ENCODE measurements at places on chromosomes 11 and 22. TPM values are rescaled to one million over a fixed set of nuclear protein-coding genes. Genes with fewer than 3 reads are reported as not detected.

DNA sequence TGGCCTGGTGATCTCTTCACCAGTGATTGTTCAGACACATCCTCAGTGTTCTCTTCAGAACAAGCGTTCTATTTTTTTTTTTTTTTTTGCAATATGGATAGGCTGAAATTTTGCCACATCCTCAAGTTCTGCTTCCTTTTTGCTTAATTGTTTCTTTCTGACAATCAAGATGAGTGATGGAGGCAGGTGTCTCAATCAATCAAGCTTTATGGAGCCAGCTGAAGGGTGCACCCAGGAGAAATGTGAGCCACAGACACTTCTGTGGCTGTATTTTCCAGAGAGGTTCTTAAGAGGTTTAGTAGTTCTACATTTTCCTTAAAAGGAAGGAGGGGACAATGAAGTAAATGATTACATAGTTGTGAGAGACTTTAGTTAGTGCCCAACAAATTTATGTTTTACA lies 43.9 kb upstream of the ASPHD2 start:
- H3K36me3 ChIP-seq: no peaks in the 10 kb centered on the region
- no peaks in the 10 kb centered on the region for H3K27me3 ChIP-seq
- H3K4me3 ChIP-seq: no peak overlapping the region
- no peak overlapping the region for H3K27ac ChIP-seq
- DNase-seq: no peak
- H3K4me1 ChIP-seq: peaks cover 9% of the 10 kb centered on the region

DNA sequence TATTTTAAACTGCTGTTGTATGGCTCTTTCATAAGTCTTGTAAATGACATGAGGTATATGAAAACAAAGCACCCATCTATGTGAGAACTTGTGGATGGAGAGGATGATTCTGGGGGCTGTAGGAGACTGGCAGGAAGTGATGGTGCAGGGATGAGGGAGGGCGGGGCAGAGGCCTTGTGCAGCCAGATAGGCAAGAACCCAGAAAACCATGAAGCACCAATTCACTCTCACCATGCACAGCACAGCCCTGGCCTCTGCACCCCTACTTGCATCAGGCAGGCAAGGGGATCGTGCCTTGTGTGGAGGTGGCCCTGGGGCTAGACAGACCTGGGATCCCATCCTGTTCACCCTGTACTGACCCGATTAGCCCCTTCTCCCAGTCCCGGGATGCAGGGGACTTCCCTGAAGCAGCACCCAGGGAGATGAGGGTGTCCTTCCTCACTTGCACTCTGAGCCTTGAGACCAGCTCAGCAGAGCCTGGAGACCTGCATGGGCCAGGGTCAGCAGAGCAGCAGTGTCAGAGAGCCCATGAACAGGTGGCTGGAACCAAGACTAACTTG lies 85.5 kb downstream of the MORC2 start:
- no peak overlapping the region for H3K27ac ChIP-seq
- no peak overlapping the region for H3K4me3 ChIP-seq
- H3K36me3 ChIP-seq: no peaks in the 10 kb centered on the region
- H3K4me1 ChIP-seq: peaks cover 5% of the 10 kb centered on the region
- H3K27me3 ChIP-seq: no peaks in the 10 kb centered on the region

DNA sequence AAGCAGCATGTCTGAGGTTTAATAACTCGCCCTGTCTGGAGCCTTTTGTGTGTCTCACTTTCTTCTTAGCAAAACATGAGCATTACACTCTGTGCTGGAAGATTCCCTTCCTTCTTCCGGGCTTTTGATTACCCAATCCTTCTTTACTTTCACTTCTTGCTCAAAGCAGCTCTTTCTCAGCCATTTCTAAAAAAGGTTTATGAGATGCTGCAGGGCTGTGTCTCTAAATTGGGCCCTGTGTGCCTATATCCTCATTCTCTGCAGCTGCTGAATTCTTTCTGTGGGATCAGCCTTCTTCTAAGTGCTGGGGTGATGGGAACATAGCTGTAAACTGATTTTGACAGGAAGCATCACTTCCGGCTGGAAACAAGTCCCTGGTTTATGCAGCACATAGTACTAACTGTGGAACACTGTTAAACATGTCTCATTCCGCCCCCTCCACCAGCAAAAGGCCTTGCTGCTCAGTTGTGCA lies 71.8 kb downstream of the PIWIL4 start:
- no peaks in the 10 kb centered on the region for H3K36me3 ChIP-seq
- no peak for DNase-seq
- no peak overlapping the region for H3K27ac ChIP-seq
- H3K4me1 ChIP-seq: peaks cover 18% of the 10 kb centered on the region
- H3K4me3 ChIP-seq: no peak overlapping the region

GRCh38 chr11:68650801-68651200 lies 33.5 kb upstream of the GAL start:
- H3K4me3 ChIP-seq: no peak overlapping the region
- no peaks in the 10 kb centered on the region for H3K27me3 ChIP-seq
- H3K4me1 ChIP-seq: no peaks in the 10 kb centered on the region
- H3K36me3 ChIP-seq: no peaks in the 10 kb centered on the region

GRCh38 chr11:45983471-45983845 lies 61.0 kb downstream of the LARGE2 start:
- H3K4me1 ChIP-seq: peaks cover 29% of the 10 kb centered on the region
- H3K27me3 ChIP-seq: no peaks in the 10 kb centered on the region
- H3K36me3 ChIP-seq: peaks cover under 1% of the 10 kb centered on the region
- no peak overlapping the region for H3K4me3 ChIP-seq
- peak overlapping the region; percentile 81 for H3K27ac ChIP-seq

DNA sequence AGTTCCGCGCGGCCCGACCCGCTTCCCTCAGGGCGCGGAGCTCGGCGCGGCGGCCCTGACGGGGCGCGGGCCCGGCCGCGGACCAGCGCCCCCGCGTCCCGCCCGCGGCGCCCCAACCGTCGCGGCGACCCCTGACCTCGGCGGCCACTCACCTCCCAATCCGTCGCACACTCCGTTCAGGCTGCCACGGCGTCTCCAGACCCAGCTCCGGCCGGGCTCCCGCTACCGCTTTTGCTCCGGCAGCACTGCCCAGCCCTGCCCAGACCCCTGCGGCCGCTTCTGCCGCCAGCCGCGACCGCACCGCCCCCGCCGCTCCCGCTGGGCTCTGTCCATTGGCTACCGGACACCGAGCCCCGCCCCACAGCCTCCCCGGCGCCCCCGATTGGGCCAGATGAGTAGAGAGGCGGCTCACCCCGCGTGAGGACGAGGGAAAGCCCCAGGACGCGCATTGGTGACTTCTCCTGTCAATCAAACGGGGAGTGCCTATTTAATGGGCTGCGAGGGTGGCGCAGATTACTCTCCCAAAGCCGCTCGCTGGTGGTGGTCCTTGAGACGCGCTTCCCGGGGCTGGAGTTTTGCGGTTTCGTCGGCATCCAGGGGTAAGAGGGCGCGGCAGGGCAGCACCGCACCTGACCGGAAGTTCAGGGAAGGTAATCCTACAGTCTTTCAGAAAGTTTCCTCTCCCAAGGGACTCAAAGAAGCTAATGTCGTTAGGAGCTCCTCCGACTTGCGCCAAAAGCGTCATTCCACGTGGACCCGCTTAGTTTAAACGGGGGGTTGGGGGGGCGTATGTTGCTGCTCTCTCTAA lies at the start of gene PACSIN2:
Gene PACSIN2 (minus strand): TSS at position 281 of the 808 bp plus-strand sequence. CDS start 103,069 bp downstream, outside the sequence.
- peak within 1 kb of the TSS; percentile 78 for H3K27ac ChIP-seq
- peak within 1 kb of the TSS; percentile 86 for H3K4me3 ChIP-seq
- peaks cover 4% of the 10 kb centered on the region for H3K27me3 ChIP-seq
- H3K4me1 ChIP-seq: peaks cover 29% of the 10 kb centered on the region

- DNase-seq: no peak
- 0 out of 2 replicates have a peak, but pooled peaks cover 3% of the 10 kb centered on the region for H3K27me3 ChIP-seq
- H3K36me3 ChIP-seq: no peaks in the 10 kb centered on the region
- H3K4me3 ChIP-seq: no peak overlapping the region
- H3K27ac ChIP-seq: no peak overlapping the region
These were observed 8.2 kb downstream of the DUSP8 start for GRCh38 chr11:1563697-1564534.

- H3K36me3 ChIP-seq: no peaks in the 10 kb centered on the region
- no peak overlapping the region for H3K4me3 ChIP-seq
- no peak for DNase-seq
- H3K27me3 ChIP-seq: no peaks in the 10 kb centered on the region
- H3K4me1 ChIP-seq: no peaks in the 10 kb centered on the region
These were observed 36.2 kb downstream of the UVRAG start for GRCh38 chr11:75851203-75851602.

DNA sequence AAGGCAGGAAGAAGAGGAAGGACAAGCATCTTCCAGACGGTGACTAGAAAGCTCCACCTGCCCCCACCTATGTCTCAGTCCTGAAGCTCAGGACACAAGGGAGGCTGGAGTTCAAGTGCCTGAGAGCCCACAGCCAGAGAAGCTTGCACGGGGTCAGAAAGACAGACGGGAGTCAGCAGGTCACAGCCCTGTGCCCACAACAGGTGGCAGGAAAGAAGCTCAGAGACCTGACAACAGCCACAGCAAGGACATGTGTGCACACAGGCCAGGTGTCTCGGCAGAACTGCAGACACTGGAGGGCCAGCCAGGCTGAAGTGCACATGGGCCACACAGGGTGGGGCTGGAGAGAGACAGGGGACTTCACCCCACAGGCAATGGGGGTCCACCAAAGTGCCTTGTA lies 37.2 kb upstream of the MOB2 start:
- no peak overlapping the region for H3K27ac ChIP-seq
- H3K4me3 ChIP-seq: no peak overlapping the region
- H3K27me3 ChIP-seq: no peaks in the 10 kb centered on the region
- no peaks in the 10 kb centered on the region for H3K36me3 ChIP-seq
- DNase-seq: no peak

DNA sequence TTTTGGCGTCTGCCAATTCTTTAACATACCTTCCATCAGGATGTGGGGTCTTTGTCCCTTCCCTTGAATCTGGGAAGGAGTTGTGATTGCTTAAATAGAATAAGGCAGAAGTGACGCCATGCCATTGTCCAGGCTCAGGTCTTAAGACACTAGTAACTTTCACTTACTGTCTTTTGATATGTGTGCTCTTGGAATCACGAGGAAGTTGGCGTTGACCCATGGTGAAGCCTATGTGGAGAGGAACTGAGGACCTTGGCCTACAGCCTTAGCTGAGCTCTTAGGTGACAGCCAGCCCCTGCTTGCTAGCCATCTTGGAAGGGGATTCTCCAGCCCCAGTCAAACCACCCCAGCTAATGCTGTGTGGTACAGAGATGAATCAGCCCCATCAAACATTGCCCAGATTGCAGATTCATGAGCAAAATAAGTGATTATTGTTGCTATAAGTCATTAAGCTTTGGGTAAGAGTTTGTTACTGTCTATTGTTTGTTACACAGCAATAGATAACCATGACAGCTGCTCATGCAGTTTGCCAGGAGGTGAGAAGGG lies 17.6 kb upstream of the CLPB start:
- no peaks in the 10 kb centered on the region for H3K27me3 ChIP-seq
- no peak overlapping the region for H3K27ac ChIP-seq
- no peak for DNase-seq
- H3K4me3 ChIP-seq: no peak overlapping the region
- no peaks in the 10 kb centered on the region for H3K36me3 ChIP-seq

- peak overlapping the region; percentile 66 for H3K4me3 ChIP-seq
- H3K27ac ChIP-seq: no peak overlapping the region
- H3K4me1 ChIP-seq: peaks cover 21% of the 10 kb centered on the region
- H3K27me3 ChIP-seq: peaks cover 9% of the 10 kb centered on the region
These were observed 966 bp downstream of the SMTN start for GRCh38 chr22:31081963-31082605.

DNA sequence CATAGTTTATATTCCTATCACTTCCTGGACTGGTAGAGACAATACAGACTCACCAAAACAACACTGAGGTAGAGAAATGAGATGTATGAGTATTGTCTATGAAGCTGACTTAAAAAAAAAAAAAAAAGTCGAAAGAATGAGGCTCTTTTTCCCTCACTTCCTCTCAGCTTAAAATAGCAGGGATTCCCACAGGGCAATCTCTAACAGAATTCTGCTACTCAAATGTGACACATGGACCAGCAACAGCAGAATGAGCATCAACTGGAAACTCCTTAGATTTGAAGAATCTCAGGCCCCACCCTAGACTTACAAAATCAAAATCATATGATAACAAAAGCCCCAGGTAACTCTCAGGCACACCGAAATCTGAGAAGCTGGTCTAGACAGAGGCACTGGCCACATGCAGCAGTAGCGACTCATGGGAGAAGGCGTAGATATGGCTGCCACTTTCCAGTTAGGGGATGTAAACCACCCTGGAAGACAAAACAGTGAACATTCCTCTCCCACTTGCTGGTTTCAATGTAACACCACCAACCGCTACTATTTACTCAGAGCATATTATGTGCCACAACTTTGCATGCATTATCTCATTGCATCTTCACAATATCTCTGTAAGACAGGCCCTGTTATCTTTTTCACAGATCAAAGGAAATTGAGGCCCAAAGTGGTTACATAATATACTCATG lies 128.0 kb downstream of the RBFOX2 start:
- no peak overlapping the region for H3K4me3 ChIP-seq
- H3K4me1 ChIP-seq: peaks cover 25% of the 10 kb centered on the region
- DNase-seq: peak; percentile 37
- no peaks in the 10 kb centered on the region for H3K36me3 ChIP-seq
- H3K27ac ChIP-seq: peak overlapping the region; percentile 69
- H3K27me3 ChIP-seq: no peaks in the 10 kb centered on the region

DNA sequence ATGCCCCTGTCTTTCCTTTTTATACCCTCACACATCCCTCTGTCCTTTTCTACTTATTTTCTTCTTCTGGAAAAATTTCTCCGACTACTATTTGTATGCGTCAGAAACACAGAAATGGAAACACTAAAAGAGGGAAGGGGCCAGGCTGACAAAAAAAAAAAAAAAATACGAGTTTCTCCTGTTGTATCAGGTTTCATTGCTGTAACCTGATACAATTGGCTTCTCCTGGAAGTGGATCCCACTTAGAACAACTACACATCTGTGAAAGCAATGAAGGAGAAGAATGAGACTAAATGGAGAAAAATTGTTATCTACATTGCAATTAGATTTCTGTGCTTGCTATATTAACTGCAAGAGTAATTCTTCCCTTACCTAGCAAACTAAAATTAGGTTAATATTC lies 393.9 kb downstream of the GUCY1A2 start:
- H3K27me3 ChIP-seq: no peaks in the 10 kb centered on the region
- no peak overlapping the region for H3K4me3 ChIP-seq
- peak; percentile 43 for DNase-seq
- no peaks in the 10 kb centered on the region for H3K36me3 ChIP-seq

- no peaks in the 10 kb centered on the region for H3K27me3 ChIP-seq
- peak within 1 kb of the TSS; percentile 93 for H3K4me3 ChIP-seq
- H3K27ac ChIP-seq: peak within 1 kb of the TSS; percentile 96
- H3K4me1 ChIP-seq: peaks cover 14% of the 10 kb centered on the region
- H3K36me3 ChIP-seq: peaks cover 21% of the 10 kb centered on the region
These were observed at the start of gene TEX54 for GRCh38 chr11:62832336-62833234. Gene TEX54, minus strand, starts transcription at chr11:62832841.

- no peaks in the 10 kb centered on the region for H3K36me3 ChIP-seq
- H3K4me3 ChIP-seq: no peak overlapping the region
- H3K4me1 ChIP-seq: no peaks in the 10 kb centered on the region
- DNase-seq: peak; percentile 38
- no peak overlapping the region for H3K27ac ChIP-seq
These were observed 48.2 kb downstream of the RTN4R start for GRCh38 chr22:20219667-20220628.

GRCh38 chr11:88105526-88105925 lies 69.7 kb downstream of the RAB38 start:
- no peak overlapping the region for H3K27ac ChIP-seq
- no peaks in the 10 kb centered on the region for H3K36me3 ChIP-seq
- no peaks in the 10 kb centered on the region for H3K27me3 ChIP-seq
- H3K4me1 ChIP-seq: no peaks in the 10 kb centered on the region
- no peak for DNase-seq

GRCh38 chr22:29344137-29344536 lies 28.6 kb upstream of the RASL10A start:
- no peak overlapping the region for H3K4me3 ChIP-seq
- peaks cover 9% of the 10 kb centered on the region for H3K36me3 ChIP-seq
- no peak for DNase-seq
- no peaks in the 10 kb centered on the region for H3K4me1 ChIP-seq
- H3K27ac ChIP-seq: no peak overlapping the region
- H3K27me3 ChIP-seq: no peaks in the 10 kb centered on the region

ABCG4 gene
- total RNA-seq: 1.0 TPM

MOV10L1 gene
- total RNA-seq: 0.73 TPM

CAVIN3 gene
- total RNA-seq: 34.2 TPM

ELP4 gene
- 38.3 TPM for total RNA-seq

DEPDC7 gene
- 15.3 TPM for total RNA-seq

All from GM23338 (cell line).